ENCODE measurements at places on chromosomes 6 and 20.

- no peaks in the 10 kb centered on the region for H3K4me1 ChIP-seq
- DNase-seq, result no peak
- H3K4me3 ChIP-seq, result no peak overlapping the region
- no peak overlapping the region for H3K27ac ChIP-seq
- H3K27me3 ChIP-seq, result no peaks in the 10 kb centered on the region
Measured at GRCh38 chr6:117783279-117783678, 108.0 kb downstream of the NUS1 start.

DNA sequence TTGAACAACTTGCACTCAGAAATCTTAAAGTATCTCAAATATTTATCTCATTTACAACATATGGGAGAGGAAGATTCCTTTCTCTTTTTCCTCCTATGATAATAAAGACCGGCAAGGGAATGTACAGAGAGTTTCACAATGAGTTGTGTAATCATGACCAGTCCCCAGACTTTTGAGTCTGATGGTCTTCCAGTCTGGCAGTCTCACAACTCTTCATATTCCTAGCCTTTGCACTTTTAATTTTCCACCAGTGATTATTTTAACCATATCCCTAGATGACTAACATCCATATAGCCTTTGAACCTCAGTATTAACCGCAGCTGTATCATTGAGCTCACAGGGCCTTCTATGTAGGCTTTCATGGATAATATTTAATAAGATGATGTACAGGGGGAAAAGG lies 278.5 kb downstream of the KHDC1L start:
- no peak overlapping the region for H3K27ac ChIP-seq
- H3K27me3 ChIP-seq, result no peaks in the 10 kb centered on the region
- no peak for DNase-seq
- no peaks in the 10 kb centered on the region for H3K4me1 ChIP-seq
- H3K4me3 ChIP-seq, result no peak overlapping the region

DNA sequence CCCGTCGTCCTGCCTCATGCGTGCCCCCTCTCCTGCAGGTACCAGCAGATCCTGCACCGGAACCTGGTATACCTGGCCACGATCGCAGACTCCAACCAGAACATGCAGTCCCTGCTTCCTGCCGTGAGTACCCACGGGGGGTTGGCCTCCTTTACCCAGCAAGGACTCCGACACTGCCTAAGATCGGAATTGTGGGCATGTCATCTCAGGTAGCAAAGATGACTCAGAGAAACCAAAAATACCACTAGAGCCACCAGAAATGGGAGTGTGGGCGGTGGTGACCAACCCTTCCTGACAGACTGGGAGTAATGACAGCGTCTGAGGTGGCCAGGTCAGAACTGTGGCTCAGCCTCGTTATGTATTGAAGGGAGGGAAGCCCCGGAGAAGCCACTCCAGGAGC lies 16.3 kb downstream of the SS18L1 start:
- H3K36me3 ChIP-seq, result peaks cover 10% of the 10 kb centered on the region
- H3K27me3 ChIP-seq, result no peaks in the 10 kb centered on the region
- no peak for DNase-seq
- H3K4me3 ChIP-seq, result no peak overlapping the region
- H3K4me1 ChIP-seq, result peaks cover 8% of the 10 kb centered on the region

GRCh38 chr6:36519352-36519751 lies 27.9 kb downstream of the STK38 start:
- H3K4me1 ChIP-seq, result no peaks in the 10 kb centered on the region
- H3K27ac ChIP-seq, result no peak overlapping the region
- DNase-seq, result no peak
- no peaks in the 10 kb centered on the region for H3K27me3 ChIP-seq

DNA sequence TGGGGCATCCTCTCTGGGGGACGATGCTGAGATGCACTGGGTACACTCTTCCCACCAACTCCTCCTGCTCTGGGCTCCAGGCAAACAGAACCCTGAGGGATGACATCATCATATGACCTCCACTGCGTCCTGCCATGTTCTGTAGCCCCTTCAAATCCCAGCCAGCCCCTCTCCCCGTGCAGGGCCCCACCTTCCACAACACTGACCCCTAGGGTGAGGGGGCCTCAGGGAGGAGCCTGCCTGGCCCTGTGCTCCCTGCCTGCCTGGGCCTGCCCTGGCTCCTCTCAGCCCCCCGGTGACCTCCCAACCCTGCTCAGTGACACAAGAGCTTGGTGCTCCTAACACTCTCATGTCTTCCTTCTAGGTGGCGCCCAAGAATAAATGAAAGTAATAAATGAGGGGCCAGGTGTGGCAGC lies 9.6 kb upstream of the SPDEF start:
- no peak for DNase-seq
- H3K4me3 ChIP-seq, result no peak overlapping the region
- H3K36me3 ChIP-seq, result no peaks in the 10 kb centered on the region
- H3K27me3 ChIP-seq, result peaks cover 4% of the 10 kb centered on the region
- H3K4me1 ChIP-seq, result no peaks in the 10 kb centered on the region
- H3K27ac ChIP-seq, result no peak overlapping the region

GRCh38 chr20:63023071-63023935 lies 16.5 kb upstream of the BHLHE23 start:
- no peak overlapping the region for H3K27ac ChIP-seq
- DNase-seq, result no peak
- H3K27me3 ChIP-seq, result peaks cover 46% of the 10 kb centered on the region
- H3K4me3 ChIP-seq, result no peak overlapping the region
- H3K36me3 ChIP-seq, result no peaks in the 10 kb centered on the region

DNA sequence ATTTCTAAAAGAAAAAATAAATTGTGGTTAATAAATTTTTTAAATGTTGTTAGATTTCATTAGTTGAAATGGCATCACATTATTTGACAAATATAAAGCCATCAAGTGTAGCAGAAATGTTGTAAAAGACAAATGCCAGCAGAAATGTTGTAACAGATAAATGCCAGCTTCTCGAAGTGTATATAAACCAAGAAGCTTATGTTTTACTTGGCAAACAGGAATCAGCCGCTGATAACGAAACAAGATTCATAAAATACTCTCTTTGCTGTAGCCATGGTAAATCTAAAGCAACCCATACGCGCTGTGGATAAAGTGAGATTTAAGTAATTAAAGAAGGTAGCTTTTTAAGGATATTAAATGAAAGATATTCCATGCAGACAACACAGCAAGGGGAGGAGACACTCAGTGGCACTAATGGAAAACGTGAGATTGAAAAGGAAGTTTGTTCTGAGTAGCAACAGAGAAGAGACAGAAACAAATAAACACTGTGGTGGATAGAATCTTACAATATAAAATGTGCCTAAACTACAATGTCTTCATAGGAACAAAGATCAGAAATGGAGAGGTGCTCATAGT lies 29.6 kb downstream of the BTBD9 start:
- no peaks in the 10 kb centered on the region for H3K36me3 ChIP-seq
- no peak overlapping the region for H3K27ac ChIP-seq
- H3K4me1 ChIP-seq, result no peaks in the 10 kb centered on the region
- no peak for DNase-seq
- H3K27me3 ChIP-seq, result no peaks in the 10 kb centered on the region

DNA sequence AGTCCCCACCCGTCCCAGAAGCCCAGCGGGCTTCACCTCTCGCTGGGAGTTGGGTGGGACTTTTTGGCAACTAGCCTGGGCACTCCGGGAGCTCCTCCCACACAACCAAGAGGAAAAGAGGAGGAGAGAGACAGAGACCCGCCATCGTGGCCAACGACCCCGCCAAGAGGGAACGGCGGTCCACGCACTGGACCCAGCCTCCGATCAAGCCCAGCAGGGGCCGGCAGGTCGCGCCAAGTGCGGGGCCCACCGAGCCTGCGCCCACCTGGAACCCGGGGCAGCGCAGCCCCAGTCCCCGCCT lies 3.0 kb upstream of the TMEM14C start:
- peak; percentile 66 for DNase-seq
- H3K27ac ChIP-seq, result peak overlapping the region; percentile 81
- H3K27me3 ChIP-seq, result no peaks in the 10 kb centered on the region
- peaks cover 38% of the 10 kb centered on the region for H3K4me1 ChIP-seq

DNA sequence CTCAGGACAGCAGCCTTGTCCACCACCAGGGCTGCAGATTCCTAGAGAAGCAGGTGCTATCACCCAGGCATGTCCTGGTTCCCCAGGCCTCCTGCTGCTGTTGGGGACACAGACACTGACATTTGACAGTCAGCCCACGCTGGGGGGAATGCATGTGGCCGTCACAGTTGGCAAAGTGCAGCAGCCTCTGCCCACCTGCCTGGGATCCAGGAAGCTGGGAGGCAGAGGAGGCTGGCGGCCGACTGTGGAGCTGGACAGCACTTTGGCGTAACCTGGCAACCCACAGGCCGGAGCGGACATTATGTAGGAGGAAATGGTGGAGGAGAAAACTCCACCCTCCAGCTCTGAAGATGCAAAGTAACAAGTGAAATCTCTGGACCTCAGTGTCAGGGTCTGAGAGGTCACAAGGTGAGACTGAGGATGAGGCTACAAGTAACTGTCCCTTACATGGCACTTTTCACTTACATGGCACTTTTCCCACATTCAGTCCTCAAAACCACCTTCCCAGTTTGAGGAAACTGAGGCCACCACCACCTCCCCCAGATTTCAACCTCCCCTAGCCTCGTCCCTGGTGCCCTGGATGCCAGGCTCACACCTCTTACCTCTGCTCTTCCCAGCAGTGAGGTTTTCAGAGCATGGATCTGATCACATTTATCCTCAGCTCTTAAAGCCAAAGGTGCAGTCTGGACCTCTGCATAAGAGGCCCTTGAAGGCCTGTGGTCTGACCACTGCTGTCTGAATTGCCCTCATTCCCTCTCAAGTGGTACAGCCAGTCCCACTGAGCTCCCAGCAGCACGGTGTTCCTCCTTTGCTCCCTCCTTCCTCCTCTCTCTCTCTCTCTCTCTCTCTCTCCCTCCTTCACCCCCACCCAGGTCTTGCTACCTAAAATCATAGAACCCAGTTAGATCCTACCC lies 8.7 kb downstream of the MAP1LC3A start:
- no peak overlapping the region for H3K27ac ChIP-seq
- no peak for DNase-seq
- no peaks in the 10 kb centered on the region for H3K27me3 ChIP-seq
- peaks cover 27% of the 10 kb centered on the region for H3K36me3 ChIP-seq
- peaks cover 6% of the 10 kb centered on the region for H3K4me1 ChIP-seq

GRCh38 chr6:166488701-166489100 lies 97.8 kb downstream of the RAMACL start:
- H3K36me3 ChIP-seq, result no peaks in the 10 kb centered on the region
- DNase-seq, result no peak
- no peaks in the 10 kb centered on the region for H3K27me3 ChIP-seq
- peaks cover 26% of the 10 kb centered on the region for H3K4me1 ChIP-seq
